Left kidney (tissue), 8 donors: ENCODE measurements at places on chromosomes 7 and 10. TPM values are rescaled to one million over a fixed set of nuclear protein-coding genes. Genes with fewer than 3 reads are reported as not detected.

Gene PROSER2
- polyA plus RNA-seq, result 4.0 TPM

Gene GRM3
- polyA plus RNA-seq, result 0.13 TPM

Gene PLEKHS1
- polyA plus RNA-seq, result 0.38 TPM

DNA sequence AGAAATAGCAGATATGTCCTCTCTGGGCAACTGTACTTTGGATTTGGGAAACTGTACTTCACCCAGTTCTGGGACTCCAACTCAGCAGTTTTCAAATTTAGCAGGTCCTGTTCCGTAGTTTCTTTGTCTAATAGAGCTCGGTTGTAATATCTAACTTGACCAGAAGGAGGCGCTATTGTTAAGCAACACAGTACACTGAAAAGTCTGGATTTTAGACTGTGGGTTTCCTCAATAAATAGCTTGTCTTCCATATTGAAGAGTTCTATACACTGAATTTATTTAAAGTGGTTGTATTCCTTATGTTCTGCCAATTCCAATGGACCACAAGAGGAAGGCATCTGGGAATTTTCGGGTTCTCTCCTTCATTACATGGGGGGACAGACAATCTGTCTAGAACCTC lies 39.8 kb downstream of the ELFN1 start:
- no peak for DNase-seq

DNA sequence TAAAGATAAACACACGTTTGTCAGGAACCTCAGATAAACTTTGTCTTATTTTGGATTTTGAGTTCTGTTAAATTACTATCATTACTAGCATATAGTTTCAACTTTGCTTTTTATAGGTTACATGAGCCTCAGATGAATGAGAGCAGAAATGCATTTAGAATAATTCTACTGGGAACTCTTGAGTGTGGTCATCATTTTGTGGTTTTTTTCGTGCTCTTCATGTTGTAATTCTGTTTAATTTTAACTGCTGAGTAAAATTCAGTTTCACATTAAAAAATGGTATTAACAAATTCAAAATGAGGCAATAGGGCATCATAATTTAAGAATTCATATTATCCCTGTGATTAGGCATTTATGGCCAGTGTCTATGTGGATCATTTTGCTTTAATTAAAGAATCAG lies 72.9 kb downstream of the GNAI1 start:
- no peak for DNase-seq

- no peak for DNase-seq
These were observed 9.7 kb upstream of the OPTN start for GRCh38 chr10:13090289-13090688.

GRCh38 chr7:50359995-50360925 lies 55.7 kb downstream of the IKZF1 start:
- DNase-seq, result no peak

GRCh38 chr7:45592230-45592991 lies 18.2 kb downstream of the ADCY1 start:
- DNase-seq, result no peak

DNA sequence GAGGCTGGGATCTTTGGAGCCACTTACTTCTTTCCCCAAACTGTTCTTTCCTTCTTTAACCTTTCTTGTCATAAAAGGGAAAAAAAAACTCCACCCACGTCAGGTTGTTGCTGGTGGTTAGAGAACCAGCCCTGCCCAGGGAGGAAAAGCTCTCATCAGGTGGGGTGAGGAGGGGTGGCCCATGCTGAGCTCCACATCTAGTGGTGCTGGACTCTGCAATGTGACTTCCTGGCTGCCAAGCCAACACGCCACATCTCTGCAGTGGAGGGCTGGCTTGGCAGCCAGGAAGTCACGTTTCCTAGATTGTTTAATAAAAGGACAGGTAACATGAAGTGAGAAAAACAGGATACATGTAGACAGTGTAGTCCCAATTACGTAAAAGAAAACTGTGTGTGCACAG lies 37.4 kb downstream of the WIPF3 start:
- DNase-seq, result no peak

- DNase-seq, result no peak
These were observed 1.1 kb downstream of the UFSP1 start for GRCh38 chr7:100888291-100888987.

DNA sequence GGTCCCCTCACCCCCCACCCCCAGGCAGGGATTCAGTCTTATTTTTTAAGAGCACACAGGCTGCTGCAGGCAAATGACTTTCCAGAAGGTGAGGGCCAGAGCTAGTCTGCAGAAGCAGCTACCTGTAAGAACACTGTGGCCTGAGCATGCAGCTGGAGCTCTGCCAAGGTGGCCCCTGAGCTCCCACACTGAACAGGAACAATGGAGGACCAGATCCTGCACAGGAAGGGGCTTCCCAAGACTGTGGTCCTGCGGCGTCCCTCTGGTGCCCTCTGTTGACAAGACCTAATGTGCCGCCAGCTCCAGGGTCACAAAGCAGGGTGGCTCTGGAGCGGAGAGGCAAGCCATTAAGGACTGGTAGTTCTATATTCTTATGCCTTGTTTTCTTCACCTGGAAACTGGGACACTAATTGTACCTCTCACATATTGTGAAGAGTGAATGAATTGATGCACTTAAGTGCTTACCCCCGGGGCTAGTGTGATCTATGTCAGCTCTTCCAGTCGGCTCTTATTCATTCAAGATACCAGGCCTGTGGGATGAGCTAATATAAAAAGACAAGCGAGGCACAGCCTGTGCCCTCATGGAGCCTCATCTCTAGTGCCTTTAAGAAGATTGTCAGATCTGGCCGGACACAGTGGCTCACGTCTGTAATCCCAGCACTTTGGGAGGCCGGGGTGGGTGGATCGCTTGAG lies 8.0 kb upstream of the BEND7 start:
- peak; percentile 77 for DNase-seq

- DNase-seq, result no peak
These were observed 1.1 kb downstream of the ZSWIM8 start for GRCh38 chr10:73786512-73786885.

DNA sequence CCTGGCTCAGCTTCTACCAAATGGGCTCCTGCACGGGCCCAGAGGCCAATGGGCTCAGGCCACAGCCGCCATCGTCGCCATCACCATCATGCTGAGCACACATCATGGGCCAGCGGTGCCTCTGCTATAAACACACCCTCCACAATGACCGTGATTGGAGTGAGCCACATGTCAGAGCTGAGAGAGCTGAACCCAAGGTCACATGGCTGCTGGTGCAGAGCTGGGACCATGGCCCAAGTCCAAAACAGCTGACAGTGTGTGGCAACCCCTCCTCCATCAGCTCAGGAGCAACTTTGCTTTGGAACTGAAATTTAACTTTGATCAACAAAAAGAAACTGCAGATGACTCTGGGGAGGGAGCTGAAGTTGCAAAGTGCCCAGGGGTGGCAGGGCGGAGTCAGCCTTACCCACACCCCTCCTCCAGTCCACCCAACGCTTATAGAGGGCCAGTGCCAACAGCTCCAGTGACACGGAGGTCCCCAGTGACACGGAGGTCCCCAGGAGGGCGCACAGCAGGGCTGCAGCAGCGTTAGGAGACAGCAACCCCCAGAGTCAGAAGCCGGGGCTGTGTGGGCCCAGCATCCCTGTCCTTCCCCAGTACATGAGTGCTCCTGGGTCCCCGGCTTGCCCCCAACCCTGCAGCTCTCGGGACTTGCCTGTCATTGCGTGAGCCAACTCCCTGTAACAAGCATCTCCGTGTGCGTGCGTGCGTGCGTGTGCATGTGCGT lies 249.6 kb downstream of the ELFN1 start:
- DNase-seq, result no peak

GRCh38 chr10:49610458-49611165 lies 502 bp downstream of the SLC18A3 start:
- DNase-seq, result no peak

- no peak for DNase-seq
These were observed 14.4 kb downstream of the COL28A1 start for GRCh38 chr7:7521259-7521658.
